ENCODE measurements at places on chromosomes 2 and 18.

- DNase-seq, result no peak
Observed at GRCh38 chr2:69597105-69597504, 46.4 kb downstream of the AAK1 start.

DNA sequence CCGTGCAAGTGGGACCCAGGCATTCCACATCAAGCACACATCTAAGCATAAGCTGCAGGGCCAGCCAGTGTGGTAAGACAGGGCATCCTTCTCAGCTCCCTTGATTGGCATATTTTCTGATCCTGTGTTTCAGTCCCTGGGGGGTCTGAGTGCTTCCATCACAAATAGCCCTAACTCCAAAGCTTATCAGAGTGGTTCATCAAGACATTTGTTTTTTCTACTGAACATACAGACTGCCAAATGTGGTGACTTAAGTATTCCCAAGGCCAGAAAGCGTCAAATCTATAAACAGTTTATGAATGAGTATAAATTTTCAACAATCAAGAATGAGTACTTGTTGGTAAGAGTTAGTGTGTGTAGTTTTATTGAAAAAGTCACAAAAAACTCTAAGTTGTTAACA is 18.8 kb downstream of the SPRED2 start:
- no peak for DNase-seq

DNA sequence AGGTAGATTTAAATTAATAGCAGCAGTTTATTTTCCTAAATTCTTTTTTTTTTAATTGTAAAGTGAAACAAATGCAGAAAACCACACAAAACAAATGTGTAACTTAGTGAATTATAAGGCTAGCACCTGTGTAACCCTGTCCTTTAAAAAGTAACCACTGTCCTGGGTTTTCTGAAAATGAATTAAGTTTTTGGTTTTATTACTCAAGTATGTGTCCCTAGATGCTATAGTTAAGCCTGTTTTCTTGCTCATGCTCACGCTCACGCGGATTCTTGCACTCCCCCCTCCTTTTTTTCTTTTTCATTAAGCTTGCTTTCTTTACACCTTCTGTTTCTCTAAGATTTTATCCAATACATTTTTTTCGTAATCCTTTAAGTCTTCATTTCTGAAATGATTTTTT is 207.7 kb upstream of the STON1 start:
- no peak for DNase-seq

DNA sequence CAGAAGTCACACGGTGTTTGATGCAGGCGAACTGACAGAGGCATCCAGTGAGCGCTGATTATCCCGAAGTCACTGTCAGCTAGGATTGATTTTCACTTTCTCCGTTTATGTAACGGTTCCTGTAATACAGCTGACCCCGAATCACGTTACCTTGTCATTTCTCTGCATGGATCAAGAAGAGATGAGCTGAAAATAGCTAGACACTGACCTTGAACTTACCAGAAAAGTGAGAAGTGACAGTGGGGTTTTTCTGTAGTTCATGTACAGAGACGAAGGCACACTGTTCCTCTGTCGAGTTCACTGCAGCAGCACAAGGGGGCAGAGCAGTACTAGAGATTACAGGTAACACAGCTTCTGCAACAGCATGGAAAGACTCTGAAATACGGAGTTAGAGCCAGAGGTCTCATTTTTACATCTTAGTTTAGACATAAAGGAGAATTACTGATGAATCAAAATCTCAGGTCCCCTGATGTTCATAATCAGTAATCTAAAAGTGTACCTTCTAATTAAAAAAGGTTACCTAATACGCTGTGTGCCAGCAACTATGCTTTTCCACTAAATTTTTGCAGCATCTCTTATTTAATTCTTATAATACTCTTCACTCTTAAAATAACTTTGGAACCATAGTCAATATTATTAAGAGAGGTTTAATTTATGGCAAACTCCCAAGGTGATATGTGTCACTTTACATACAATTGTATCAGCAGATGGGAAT is 33.1 kb downstream of the ARHGAP15 start:
- no peak for DNase-seq

DNA sequence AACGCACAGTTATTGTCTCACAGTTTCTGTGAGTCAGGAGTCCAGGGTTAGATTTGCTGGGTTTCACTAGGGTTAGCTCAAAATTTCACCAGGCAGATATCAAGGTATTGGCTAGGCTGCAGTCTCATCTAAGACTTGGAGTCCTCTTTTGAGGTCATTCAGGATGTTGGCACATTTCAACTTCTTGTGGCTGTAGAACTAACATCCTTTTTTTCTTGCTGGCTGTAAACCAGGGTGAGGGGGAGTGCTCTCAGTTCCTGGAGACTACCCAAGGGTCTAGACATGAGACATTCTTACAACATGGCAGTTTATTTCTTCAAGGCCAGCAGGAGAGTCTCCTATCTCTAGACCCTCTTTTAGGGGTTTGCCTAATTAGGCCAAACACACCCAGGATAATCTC is 12.8 kb upstream of the CAVIN2 start:
- no peak for DNase-seq

DNA sequence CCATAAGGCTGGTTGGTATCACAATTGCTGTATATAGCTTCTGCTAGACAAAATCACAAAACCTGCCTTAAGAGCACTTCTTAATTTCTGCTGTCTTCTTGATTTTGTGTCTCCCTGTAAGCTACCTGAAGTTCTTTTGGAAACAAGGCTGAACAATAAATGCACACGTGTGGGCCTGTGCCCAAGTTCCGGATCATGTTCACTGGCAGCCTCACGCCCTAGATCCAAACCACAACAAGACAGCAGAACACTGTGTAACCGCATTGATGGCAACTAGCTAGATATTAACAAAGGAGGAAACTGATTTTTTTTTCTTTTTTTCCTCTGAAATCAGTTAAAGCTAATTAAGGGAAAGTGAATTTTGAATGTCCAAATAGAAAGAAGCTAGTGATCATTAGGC is 81.5 kb upstream of the LYPD6B start:
- no peak for DNase-seq

DNA sequence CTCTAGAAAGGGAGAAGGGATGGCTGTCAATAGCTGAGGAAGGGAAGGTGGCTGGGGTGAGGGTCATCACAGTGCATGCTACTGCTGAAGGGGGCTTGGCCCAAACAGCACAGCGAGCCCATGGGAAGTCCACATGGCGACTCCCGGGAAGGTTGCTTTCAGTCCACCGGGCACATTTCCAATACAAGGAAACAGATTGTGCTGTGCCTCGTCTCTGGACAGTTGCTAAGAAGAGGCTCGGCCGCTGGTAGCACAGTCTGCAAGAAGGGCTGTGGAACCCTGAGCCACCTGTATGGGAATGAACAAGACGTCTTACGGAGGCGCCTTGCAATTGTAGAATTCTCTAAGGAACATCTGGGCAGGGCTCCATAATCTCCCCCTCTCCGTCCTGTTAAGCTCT is 123.1 kb downstream of the CELF4 start:
- no peak for DNase-seq

DNA sequence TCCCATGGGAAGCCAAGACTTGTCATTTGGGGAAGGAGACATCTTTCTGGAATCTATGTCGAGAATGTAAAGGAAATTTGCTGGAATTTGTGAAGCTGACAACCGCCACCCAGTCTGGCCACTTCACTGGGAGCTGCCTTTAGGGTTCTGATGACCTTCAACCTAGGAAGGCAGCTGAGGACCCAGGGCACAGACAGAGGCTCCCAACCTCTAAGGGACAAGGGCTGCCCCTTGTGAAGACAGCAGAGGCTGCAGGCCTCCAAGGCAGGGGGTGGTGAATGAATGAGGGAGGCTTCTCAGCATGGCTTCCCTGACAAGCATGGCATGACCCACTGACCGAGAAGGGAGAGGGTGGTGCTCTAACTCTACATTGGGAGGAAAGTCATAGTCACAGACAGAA is 128.9 kb upstream of the ASB18 start:
- no peak for DNase-seq

DNA sequence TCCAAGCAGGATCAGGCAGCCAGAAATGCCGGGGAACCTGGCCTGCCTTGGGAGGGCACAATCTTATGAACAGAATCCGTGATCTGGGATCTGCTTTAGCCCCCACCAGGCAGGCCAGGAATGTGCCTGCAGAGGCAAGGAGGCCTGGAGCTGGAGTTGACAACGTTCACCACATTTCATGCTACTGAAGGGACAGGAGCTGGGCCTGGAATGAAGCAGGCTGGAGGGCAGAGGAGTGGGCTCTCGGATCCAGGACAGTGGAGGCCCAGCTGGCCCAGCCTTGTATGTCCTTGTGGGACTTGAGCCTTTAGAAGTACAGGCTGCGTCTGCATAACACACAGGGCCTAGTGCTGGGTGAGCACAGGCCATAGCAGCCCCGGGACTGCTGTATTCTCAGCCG is 91.8 kb downstream of the KLHL29 start:
- DNase-seq, result no peak

- no peak for DNase-seq
Observed at GRCh38 chr2:30860726-30861125, 53.5 kb upstream of the CAPN13 start.

GRCh38 chr18:79828258-79828657 is 30.5 kb downstream of the KCNG2 start:
- DNase-seq, result no peak

- no peak for DNase-seq
Observed at GRCh38 chr2:240775905-240776304, 44.1 kb downstream of the KIF1A start.

Data from activated CD4-positive, CD25-positive, alpha-beta regulatory T cell treated with anti-CD3 and anti-CD28 coated beads, Interleukin-2, amount 50 U/mL, for 72 hours (primary cell).